Stimulated activated CD4-positive, alpha-beta T cell treated with anti-CD3 and anti-CD28 coated beads, TNF-alpha, amount 100 ng/mL, for 48 hours (primary cell): ENCODE measurements at places on chromosomes 2 and 18.

DNA sequence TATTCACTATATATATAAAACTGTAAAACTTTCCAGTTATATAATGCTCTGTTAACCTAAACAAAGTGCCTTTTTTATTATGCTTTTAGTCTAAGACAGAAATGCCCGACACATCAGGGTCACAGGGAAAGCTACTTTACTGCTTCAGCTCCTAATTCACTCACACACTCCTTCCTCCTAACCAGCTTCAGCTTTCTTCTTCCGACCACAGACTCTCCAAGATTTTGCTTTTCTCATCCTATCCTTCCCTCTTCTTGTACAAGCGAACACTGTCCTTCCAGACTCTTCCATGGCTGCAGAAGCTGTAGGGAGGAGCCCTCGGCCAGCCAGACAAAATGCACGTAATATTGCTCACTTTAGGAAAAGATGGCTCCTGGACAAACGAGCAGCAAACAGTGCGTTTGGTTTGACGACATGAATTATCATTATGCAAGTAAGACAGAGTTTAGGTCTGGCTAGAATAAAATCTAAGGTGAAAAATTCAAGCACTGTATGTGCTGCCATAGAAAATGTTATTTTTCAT is 47.5 kb upstream of the HNRNPA3 start:
- no peak for DNase-seq

GRCh38 chr2:11684894-11685460 is 15.0 kb upstream of the NTSR2 start:
- DNase-seq: no peak

- DNase-seq: no peak
Measured at GRCh38 chr2:33696234-33696633, 97.1 kb upstream of the FAM98A start.

DNA sequence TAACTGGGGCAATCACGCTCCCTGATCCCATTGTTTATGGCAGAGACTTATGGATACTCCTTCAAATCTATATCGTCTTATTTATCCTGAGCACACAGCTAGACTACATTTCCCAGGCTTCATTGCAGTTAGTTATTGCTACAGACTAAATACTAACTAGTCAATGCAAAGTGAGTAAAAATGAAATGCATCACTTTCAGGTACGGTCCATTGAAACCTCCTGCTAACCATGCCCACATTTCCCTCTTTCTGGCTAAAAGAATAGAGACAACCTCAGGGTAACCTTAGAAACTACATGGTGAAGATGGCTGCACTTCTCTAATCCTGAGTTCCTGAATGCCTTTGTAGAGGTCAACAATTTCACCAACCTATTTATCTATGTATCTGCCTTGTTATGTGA is 437.4 kb downstream of the EPHA4 start:
- no peak for DNase-seq

DNA sequence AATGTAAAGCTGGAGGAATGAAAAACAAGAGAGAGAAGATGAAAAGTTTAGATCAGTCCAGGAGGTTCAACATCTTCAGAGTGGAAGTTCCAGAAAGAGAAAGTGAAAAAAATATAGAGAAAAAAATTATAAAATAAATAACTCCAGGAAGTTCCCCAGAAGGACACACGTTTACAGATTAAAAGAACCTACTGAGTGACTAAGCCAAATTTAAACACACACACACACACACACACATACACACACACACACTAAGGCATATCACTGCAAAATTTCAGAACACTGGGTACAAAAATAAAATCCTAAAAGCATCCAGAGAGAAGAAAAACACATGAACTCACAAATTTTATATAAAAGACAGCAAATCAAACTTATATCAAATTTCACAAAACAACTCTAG is 85.9 kb upstream of the PMAIP1 start:
- no peak for DNase-seq

- no peak for DNase-seq
Measured at GRCh38 chr2:60456115-60456770, 97.2 kb downstream of the BCL11A start.

DNA sequence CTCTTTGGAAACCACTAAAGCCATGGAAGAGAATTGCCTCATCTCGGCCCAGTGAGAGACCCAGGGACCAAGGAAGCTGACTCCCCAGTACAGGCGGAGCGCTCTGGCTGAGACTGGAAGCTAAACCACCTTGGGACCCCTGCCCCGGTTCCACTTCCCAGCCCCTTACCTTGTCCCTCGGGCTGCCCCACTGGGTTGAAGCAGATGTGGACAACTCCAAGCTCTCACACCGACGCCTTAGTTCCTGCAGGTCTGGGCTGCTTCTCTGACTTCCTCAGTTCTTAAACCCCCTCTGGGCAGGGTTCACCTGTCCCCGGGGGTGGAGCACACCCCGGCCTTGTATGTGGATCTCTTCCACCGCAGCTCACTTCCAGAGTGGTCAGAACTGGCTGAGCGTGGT is 266.2 kb downstream of the PHLPP1 start:
- no peak for DNase-seq
